IPS-NIHi11 (cell line): ENCODE measurements at places on chromosomes 3 and 15.

GRCh38 chr3:16462679-16463078, 50.8 kb downstream of the RFTN1 start:
- DNase-seq: no peak

GRCh38 chr3:184525337-184526087, 36.1 kb upstream of the EPHB3 start:
- DNase-seq: peak; percentile 66

GRCh38 chr3:68295457-68295856, 636.9 kb downstream of the TAFA4 start:
- DNase-seq: no peak

GRCh38 chr15:41827290-41827879, 507 bp upstream of the JMJD7 start:
- DNase-seq: peak; percentile 62

GRCh38 chr15:86570738-86571137, 491.1 kb downstream of the AGBL1 start:
- no peak for DNase-seq

DNA sequence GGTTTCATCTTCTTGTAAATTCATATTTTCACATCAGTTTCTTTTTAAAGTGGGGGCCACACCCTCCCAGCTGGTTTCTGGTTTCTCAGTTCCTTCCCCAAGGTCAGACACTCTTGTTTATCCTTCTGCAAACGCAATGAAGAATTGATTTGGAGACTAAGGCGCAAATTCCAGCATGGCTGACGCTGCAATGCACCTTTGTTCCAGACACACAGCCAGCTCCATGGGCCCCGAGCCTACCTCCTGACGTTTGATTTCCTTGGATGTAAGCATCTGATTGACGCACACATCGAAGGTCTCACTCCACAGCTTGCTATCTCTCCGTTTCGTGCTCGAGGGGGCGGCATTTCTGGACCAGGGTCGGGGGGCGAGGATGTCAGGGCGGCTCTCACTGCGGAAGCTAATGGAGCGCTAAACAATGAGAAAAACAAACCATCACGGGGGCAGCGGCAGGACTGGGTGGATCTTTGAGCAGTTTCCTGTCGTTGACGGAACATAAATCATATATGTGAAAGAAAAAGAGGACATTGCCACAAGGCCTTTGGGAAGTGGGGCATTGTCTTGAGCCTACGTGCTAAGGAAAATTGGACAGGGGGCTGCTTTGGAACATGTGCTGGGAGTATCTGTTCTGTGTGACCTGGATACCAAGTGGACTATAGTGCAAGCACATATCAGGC, 46.9 kb downstream of the ARHGEF3 start:
- DNase-seq: no peak

- DNase-seq: no peak
Measured at GRCh38 chr15:58324533-58324932, 107.3 kb upstream of the LIPC start.

DNA sequence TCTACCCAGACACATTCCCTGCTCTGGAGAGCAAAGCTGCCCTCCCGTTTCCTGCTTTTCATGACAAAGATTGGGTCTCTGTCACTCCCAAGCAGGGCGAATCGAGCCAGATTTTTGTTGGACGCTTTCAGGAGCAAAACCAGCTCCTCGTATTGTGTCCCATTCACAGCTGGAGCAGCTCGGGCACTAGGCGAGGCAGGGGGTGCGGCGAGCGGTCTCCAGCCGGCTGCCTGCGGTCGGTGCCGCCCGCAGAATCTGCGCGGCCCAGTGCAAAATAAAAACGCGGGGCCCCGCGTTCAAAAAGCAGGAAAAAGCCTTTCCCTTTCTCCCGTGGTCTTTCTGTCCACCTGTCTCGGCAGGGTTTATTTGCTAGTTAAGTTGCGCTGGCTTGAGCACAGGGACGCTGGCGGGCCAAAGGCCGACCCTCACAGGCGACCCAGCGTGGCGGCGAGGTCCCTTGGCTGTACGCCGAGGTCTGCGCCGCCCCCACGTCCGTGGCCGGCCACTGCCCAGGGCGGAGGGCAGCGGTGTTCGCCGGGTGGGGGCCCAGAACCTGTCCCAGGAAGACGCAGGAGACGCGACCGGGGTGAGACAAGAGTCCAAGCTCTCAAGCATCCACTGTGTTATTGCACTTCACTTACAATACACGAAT, 71.2 kb downstream of the CYP19A1 start:
- peak; percentile 58 for DNase-seq

DNA sequence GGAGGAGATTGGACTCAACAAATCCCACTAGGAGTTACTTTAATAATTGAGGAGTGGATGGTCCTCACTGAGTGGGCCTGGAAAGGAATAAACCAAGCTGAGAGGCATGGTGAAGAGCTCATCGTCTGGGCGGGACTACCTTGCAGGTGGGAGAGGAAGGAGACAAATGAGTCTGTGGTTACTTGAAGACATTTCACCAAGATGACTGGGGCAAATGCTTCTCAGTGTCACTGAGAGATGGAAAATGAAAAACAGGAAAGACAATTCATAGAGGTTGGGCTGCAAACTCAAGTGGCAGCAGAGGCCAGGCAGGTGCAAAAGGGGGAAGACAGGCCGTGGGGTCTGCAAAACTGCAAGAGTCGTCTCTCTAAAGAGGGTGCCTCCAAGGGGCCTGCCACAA, 1.5 kb upstream of the ARHGAP31 start:
- DNase-seq: no peak

DNA sequence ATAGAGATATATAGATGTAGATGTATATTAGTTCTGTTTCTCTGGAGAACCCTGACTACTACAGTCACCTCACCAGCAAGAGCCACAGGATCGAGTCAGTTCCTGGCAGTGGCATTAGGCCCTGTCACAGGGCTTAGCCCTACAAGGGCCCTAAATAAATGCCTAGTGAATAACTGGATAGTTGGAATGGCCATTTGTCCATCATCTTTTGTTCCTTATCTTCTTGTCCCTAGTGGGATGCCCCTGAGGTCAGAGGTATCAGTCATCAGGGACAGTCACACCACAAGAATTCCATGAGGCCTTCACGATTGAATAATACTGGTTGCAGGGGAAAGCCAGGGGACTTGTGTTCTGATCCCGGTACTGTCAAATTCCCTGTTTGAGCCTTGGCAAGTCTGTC, 204.9 kb upstream of the PPP2R3A start:
- no peak for DNase-seq

DNA sequence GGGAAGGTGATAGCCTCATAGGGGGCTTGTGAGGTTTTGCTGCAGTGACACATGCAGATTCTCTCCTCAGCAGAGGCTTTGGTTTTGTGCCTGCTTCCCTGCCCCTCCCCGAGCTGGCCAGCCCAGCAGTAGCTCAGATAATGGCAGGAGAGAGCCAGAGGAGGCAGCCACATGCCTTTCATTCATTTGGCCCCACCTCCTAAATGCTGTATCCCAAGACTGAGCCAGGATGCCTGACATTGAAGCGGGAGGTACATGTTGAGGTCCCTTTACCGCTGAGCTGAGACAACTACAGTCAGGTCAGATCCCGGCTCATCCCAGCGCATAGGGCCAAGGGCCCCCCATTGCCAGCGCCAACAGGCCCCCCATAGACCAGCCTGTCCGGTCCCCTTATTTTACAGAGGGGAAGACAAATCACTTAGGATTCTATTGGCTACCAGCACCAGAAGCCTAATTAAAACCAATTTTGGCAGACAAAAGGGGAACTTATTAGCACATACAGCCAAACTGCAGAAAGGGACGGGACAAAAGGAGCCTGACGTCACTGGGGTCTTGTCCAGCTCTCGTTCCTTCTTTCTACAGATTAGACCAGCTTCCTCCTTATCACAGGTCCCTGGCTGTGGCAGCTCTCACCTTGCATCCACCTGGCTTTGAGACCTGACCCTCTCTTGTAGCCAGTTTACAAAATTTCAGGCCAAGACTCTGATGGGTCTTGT, 12.1 kb upstream of the POLG start:
- DNase-seq: peak; percentile 67

DNA sequence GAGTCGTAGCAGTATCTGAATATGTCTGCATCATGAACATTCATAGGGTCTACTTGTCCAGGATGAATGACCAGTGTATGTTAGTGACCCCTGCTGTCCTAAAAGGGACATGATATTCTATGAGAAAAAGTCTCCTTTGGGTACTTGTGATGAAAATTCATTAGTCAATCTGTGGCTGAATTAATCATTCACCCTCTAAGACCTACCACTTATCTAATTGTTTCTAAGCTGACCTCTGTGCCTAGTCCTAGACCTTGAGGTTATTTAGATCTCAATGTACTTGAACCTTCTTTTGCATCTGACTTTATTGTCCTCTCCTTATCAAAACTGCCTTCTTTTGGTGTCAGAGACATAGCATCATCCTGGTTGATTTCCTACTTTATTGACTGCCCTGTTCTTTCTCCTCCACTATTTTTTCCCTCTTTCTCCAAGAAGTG, 799.3 kb downstream of the DIPK2A start:
- peak; percentile 10 for DNase-seq

GRCh38 chr3:74789111-74789510, 174.7 kb upstream of the CNTN3 start:
- no peak for DNase-seq

GRCh38 chr3:54863366-54863765, 64.5 kb downstream of the LRTM1 start:
- no peak for DNase-seq

DNA sequence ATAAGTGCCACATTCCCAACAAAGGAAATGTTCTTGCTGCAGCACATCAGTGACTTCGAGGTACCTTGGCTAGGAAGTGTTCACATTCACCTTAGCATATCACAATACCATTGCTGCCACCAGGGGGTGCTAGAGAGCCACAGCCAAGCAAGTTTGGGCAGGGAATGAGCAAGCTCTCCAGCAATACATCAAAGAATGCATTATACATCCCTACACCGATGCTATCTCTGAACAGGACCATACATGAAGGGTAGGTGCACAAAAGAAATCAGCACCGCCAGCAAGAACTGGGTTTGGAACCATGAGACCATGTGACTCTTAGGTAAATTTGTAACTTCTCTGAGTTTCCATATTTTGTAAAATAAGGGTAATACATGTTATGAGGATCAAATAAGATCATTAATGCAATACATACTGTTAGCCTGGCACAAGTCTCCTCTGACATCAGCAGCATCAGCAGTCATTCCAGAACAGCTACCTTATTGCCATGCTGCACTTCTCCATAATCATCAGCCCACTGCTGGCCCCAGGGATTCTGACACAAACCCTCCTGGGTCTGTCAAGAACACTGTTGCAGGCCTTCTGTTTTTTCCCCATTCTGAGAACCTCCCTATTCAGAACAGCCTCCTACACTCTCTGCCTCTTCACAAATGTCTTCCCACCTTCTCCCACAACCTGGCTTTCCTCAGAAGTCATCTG, 37.5 kb downstream of the RYK start:
- DNase-seq: peak; percentile 84

- DNase-seq: no peak
Measured at GRCh38 chr3:152416808-152417580, 148.3 kb downstream of the MBNL1 start.

DNA sequence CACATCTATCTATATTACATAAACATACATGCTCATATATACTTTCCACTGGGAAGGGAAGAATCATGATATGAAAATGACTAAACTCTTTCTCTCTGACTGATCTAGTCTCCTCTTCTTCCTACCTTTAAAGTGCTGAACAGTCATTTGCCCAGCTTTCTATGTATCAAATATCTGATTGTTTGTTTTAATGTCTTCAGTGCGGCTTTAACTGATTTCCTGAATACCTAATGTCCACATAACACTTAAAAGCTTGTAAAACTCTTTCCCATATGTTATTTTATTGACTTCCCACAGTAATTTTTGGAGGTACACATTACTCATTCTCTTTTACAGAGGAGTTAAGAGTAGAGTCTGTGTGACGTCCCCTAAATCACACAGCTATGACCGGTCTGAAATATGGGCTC, 28.2 kb downstream of the CPOX start:
- no peak for DNase-seq

GRCh38 chr3:177553579-177553978, 356.3 kb upstream of the TBL1XR1 start:
- DNase-seq: no peak

- peak; percentile 91 for DNase-seq
Measured at GRCh38 chr3:148991219-148992026, at the start of gene GYG1. Gene GYG1, plus strand, starts transcription at chr3:148991540. Its CDS starts 101 bp downstream, at chr3:148991641.

DNA sequence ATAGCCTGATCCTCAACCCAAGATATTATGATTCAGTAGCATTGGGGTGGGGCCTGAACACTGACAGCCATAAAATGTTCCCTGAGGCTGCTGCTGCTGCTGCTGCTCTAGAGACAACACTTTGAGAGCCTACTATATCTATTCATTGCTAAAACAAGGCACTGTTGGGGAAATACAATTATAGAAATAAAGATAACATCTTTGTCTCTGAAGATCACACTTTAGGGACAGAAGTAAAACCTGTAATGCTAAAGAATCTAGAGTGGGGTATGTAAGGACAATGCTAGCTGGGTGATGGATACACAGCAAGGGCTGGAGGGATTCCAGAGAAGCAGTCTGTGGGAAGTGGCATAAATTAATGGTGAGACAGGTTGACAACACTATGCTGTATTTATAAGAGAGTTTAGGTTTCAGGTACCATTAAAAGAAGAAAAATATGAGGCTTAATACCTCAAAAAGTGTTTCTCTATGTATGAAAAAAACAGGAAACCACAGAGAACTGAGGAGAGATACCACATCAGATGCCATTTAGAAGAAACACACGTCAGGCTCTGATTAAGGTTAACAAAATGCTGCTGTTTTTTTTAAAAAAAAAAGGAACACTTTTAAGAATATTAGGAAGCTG, 115.9 kb downstream of the CBLB start:
- no peak for DNase-seq

DNA sequence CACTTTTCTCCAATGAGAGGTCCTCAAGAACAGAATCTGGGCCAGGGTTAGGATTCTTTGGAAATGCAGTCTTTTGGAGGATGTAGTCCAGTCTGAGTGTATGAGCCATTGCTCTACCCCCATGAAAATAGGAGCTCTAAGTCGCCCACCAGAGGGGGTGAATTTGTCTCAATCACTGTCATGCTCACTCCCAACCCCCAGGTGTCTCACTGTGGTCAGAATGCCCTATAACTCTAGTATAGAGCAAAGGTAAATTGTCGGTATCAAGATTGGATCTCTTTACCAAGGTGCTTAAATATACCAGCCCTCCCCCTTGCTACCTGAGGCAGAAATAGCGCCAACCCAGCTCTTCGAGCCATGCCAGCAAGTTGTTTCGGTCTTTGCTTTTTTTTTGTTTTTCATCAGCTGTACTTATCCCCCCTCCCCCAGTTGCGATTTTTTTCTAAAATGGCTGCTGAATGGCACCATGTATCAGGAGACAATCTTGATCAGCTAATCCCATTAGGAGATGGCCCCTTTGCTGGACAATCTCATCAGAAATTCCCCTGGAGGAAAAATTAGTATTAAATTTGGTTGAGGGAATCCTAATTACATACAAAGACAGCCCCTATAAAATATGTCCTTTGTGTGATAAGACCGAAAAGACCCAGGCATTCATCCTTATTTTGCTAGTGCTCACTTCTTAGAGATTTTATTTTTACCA, 130.7 kb downstream of the EBLN2 start:
- DNase-seq: peak; percentile 56

- DNase-seq: no peak
Measured at GRCh38 chr3:48985831-48986376, 4.1 kb upstream of the P4HTM start.
